ENCODE measurements at places on chromosomes 6 and 20.

- no peak for ATAC-seq
Measured at GRCh38 chr20:2022163-2022562, 28.3 kb upstream of the PDYN start.

DNA sequence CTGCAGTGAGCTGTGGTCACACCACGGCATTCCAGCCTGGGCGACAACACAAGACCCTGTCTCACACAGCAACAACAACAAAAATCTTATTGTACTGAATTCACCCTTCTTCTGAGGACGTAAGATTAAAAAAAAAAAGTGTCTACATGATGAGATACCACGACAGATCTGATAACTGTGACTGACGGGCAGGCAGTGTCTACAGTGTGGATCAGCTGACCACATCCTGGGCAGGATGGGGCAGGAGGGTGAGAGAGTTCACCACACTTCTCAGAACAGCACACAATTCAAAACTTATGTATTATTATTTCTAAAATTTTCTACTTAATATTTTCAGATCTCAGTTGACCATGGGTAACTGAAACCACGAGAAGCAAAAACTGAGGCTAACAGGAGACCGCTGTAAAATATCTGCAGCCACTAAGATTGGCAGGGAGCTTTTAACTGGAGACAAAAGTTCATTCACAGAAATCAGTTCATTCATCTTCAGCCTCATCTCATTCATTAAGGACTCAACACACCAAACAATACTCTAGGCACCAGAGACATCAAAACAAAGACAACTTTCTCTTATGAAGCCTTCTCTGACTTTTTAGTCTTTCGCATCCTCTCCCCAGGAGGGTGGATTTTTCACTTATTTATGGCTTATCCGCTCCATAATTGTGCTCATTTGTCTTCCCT, 15.7 kb upstream of the NHSL1 start:
- no peak for ATAC-seq

- no peak for ATAC-seq
Measured at GRCh38 chr20:38447251-38447661, 12.1 kb upstream of the SNHG17 start.

GRCh38 chr6:143581835-143582480, 70.4 kb upstream of the FUCA2 start:
- ATAC-seq: no peak

DNA sequence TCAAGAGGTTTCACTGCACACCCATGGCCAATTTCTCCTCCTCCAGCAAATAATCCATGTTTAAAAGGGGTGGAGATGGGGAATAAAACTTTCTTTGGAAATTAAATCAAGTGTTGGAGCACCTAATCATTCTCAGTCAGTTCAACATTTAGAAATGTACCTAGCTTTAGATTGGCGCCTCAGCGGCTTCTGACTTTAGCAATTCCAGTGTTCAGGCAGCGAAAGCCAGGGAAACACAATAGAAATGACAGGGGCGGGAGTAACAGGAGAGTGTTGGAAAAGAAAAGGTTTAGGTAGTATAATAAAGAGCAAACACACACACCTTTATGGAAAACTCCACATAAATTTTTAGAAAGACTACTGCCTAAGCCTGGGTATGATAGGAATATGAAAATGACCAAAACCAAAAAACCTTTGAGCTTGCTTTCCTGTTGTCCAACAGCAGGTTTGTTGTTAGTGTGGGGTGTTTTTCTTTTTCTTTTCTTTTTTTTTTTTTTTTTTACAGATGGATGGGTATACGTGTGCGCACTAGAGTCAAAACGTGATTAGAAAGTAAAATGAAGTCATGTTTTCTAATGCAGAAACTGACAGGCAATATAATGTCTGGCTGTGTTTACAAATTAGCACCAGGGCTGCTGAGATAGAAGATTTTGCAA, 7.7 kb downstream of the TFAP2A start:
- no peak for ATAC-seq

- ATAC-seq: no peak
Measured at GRCh38 chr6:37638414-37639341, 59.0 kb downstream of the MDGA1 start.

GRCh38 chr6:138953451-138953850, 34.6 kb downstream of the REPS1 start:
- no peak for ATAC-seq

GRCh38 chr20:57938158-57939108, 228.6 kb upstream of the PMEPA1 start:
- ATAC-seq: no peak

DNA sequence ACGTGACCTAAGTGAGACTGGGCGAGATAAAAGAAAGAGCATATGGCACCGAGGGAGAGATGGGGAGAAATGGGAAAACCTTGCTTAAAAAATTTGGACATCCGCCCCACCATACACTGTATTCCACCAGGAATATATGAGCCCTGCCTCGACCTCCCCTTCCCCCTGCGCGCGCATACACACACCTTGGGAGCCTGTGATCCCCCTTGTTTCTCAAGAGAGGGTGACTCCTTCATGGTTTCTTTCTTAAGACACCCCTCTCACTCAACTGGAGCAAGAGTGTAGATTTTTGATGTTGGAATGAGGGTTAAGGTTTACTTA, 480 bp downstream of the ABCF1 start:
- no peak for ATAC-seq

DNA sequence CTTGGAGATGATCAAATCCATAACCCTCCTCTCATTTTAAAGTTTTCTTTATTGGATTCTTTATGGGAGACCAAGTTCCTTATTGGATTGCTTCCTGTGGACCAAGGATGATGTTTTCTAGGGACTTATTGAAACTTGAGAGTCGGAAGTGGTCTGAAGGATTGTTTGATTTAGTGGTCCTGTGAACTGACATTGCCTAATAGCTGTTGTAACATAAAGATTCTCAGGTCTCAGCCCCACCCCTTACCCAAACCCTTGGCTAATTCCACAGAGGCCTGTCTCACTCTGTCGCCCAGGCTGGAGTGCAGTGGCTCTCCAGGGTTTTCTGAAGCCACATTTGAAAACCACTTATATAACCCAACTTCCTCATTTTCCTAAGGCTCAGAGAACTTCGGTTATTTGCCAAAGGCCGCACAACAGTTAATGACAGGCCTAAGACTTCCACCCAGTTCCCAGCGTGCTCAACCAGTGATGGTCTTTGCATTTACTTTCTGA, 77.0 kb downstream of the ATXN1 start:
- no peak for ATAC-seq

DNA sequence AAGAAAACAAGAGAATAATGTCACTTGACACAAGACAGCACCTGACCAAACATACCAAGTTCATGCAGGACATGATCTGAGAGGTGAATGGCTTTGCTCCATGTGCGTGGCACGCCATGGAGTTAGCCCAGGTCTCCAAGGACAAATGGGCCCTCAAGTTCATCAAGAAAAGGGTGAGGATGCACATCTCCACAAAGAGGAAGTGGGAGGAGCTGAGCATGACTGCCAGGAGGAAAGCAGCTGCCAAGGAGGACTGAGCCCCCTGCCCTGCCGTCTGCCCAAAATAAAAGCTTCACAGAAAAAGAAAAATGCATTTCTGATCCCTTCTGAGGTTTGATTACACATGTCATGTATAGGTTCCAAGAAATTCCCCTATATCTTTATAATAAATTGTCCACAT, 82.0 kb upstream of the TSHZ2 start:
- no peak for ATAC-seq

- ATAC-seq: no peak
Measured at GRCh38 chr6:156978948-156979347, 201.8 kb downstream of the ARID1B start.

GRCh38 chr20:23448167-23448566, 4.5 kb downstream of the CST11 start:
- no peak for ATAC-seq

DNA sequence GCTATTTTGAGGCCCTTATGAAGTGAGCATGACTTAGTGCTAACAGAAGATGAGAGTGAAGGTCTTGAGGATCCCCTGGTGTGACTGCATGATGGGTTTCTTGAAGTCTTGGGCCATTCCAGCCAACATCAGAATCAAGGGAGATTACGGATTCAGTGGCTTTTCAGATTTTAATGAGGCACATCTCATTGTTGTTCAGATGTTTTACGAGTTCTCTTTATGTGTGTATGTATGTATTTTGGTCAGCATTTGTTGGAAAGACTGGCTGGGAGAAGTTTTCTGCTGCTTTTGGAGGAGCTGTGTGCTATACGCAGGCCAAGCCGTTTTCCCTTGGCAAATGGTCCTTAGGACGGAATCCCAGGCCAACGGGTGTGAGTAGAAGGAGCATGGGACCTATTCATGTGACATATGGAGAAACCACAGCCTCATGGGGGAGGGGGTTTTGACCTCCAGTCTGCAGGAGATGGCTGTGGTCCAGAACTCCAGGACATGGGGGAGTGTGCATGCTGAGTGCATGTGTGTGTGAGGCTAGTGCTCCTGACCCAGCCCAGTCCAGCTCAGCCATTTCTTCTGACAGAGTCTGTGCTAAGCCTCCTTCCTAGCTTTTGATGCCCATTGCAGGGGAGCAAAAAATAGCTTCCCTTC, 35.3 kb downstream of the CHMP4B start:
- no peak for ATAC-seq

DNA sequence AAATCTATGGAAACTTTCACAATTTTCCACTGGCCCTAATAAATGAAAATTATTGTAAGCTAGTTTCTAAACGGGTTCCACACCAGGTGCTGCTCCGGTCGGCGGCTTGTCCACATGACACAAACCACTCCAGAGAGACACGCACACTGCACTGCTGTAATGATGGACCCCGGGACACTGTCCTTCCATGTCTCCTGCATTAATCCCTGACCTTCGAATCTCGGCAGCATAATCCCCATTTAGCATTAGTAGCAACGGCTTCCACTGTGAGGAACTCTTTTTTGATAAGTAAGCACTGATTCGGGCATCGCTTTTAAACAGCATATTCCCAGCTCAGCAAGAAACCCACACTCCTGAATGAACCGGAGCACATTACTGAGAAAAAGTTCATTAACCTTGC, 43.5 kb downstream of the INSM1 start:
- no peak for ATAC-seq

GRCh38 chr6:64155063-64155462, 519.5 kb downstream of the PHF3 start:
- ATAC-seq: no peak

All from gastroesophageal sphincter (tissue), 4 donors.